ENCODE measurements at places on chromosomes 5 and 9.

DNA sequence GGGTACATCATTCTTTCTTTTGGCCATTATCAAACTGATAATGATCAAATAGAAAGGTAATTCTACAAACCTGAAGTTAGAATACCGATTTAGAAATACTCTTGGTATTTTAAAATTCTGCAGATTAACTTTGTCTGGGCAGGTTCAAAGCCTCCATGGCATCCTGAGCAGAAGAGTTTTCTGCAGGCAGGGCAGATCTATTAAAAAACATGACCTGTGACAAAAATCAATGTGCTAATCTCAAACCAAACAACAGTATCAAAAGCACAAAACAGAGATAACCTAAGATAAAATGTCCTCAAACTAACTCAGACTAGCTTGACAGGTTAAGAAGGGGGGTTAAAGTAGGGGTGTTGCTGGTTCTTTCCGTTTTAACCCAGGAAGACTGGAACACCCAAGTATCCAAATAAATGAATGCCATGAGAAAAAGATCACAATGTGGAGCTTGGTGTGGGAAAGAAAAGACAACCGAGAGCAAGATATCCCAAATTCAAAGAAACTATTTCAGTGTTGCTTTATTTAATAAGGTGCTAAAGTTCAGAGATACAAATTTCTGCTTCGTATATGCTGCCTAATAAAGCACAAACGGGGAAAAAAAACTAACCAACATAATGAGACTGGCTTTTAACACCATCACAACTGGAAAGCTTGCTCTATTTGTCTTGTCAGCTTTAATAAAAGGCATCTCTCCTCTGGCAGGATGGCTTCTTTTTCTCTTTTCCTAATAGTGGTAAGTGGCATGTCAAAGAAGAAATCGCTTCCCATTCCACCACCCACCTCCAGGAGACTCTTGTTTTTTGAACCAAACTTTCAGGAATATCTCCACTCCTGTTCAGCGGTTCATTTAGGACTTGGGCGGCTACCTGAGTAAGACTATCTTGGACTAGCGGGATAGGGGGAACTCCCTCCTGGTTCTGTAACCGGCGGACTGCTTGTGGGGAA lies 2.3 kb downstream of the EFNA5 start:
- DNase-seq = no peak

GRCh38 chr5:95966005-95966404 lies 4.4 kb upstream of the ELL2 start:
- no peak for DNase-seq

- no peak for DNase-seq
Measured at GRCh38 chr5:158465086-158465972, 606.4 kb upstream of the CLINT1 start.

DNA sequence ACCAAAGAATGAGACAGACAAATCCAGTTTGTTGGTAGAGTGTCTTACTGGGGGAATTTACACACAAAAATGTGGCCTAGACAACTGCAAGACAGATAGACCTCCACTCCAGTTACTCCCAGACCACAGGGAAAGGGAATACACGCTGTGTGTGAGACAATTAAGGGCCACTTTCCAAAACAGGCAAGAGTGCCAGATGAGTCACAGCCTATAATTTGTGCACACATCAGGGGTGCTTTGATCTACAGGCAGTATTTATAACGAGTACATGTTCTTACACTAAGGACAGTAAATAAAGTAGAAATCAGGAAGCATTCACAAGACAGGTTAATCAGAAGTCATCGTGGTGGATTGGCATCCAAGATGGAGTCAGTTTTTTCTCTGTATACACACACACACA lies 114.8 kb downstream of the ZNF622 start:
- no peak for DNase-seq

GRCh38 chr9:129361196-129361595 lies 183.1 kb upstream of the IER5L start:
- no peak for DNase-seq

DNA sequence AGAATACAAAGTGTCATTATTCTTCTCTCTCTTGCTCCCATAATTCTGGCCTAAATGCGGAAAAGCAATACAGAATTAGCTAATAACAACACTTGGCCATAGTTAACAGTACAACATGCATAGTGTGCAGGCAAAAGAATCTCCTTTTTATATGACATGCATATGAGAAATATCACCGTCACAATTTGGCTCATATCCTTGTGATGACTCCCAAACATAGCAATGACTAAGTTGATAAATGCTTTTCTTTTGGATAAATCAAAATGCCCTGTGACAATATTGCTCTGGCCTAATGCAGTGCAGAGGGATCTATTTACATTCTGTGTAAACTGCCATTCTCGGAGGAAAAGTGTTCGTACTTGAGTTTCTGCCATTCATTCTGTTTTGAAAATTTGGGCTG lies 121.9 kb upstream of the GHR start:
- no peak for DNase-seq

GRCh38 chr5:38540314-38540713 lies 16.1 kb downstream of the LIFR start:
- DNase-seq = no peak

All from smooth muscle cell of the brain vasculature (primary cell).